Midbrain (tissue), 1 donor: ENCODE measurements at places on chromosomes 2 and 18.

DNA sequence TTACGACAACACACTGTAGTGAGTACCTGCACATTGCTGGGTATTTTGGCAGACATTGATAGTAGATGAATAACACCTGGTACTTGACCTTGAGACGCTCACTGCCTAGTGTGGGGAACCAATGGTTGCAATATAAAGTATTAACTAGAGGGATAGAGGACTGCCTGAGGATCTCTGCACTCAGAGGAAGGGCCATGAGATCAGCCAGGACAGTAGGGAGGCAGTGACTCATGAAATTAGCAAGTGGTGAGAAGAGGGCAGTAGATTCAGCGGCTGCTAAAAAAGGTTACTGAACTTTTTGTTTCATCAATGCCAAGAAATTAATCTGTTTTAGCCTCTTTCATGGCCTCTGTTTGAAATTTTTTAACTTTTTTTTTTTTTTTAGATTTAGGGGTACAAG is 250.8 kb upstream of the TCF4 start:
- no peak for DNase-seq

GRCh38 chr2:119716284-119716672 is 37.3 kb downstream of the TMEM177 start:
- no peak for DNase-seq

- no peak for DNase-seq
Observed at GRCh38 chr2:172084395-172084644, 987 bp upstream of the DLX1 start.

DNA sequence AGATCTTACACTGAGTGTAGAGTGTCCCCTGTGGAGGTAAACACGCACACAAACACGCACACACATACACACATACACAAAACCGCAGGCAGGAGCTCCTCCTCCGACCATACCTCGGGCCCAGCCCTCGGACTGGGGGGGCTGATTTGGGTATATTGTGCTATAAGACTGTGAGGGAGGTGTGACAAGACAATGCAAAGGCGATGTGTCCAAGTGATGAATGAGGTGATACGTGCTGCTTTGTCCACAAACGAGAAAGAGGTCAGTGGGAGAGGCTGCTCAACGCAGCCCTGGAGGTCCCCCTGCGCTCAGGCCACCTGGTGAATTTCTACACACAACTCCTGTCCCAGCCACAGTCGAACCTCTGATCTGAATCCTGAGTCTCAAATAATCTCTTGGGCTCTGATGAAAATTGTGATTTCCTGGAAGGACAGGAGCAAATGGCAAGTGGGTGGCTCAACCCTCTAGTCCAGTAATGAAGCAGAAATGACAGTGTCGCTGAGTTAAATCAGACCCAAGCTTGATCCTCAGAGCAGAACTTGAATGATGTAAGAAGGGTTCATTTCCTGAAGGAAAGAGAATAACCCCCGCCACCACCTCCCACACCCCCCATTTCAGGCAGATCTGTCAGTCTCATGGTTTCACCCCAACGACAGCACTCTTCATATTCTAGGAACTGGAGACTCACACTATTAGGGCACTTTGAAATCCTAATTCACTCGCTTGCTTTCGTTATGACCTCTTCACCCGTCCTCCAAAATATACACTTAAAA is 48.9 kb upstream of the ASXL2 start:
- DNase-seq, result no peak

DNA sequence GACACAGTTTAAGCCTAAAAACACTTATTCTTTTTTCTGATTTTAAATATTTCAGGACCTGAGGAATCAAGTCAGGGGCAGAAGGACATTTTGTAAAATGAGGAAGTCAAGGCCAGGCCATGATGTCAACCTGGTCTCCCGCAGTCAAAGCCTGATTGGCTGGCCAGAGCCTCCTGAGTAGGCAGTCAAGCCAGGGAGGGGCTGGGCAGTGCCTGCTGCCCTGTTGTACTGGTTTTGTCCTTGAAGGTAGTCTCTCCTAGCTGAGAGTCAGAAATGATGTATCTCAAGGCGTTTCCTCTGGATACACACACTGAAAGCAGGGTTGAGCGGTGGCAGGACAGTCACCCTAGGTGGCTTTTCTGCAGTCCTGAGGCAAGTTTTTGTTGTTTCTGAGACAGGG is 19.8 kb downstream of the CCT7 start:
- no peak for DNase-seq

DNA sequence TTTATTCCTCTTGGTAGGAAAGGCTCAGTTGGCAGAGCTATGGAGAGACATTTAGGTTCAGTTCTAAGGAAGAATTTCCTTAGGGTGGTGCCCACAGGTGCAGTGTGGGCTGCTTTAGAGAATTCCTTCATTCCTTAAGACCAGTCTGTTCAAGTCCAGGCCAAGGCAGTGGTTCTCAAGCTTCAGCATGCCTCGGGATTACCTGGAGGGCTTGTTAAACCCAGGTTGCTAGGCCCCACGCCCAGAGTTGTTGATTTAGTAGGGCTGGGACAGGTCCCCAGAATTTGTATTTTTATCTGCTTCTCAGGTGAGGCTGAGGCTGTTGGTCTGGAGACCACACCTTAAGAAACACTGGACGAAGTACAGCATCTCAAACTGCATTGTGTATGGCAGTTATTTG is 68.9 kb downstream of the CERS6 start:
- no peak for DNase-seq

DNA sequence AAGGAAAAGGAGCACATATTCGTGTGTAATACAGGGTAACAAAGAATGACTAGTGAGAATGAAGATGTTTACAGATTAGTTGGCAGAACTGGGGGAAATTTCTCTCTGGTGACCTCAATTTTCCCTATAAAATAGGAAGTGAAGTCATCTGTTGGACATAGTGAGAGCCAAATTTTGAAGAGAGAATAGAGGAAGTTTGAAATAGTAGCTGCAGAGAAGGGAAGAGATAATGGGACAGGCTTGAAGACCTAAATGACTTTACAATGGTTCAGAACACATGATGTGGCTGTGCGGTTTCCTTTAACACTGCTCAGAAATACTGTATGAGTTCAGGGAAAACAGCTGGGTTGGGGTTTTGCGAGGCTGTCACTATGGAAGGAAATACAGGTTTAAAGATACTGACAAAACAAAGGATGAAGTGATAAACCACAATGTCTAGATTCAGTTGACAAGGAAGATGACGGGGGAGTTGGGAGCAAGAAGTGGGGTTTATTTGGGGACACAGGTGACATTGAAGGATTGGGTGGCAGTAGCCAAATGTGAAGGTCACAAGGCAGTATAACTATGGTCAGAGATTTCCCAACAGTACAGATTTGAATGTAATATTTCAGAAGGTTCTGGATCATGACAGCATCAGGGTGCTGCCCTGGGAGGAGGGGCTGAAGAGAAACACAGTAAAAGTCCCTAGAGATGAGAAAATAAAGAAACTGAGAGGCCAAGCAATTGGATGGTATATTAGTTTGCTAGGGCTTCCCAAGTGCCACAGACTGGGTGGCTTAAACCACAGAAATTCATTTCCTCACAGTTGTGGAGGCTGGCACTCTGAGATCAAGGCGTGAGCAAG is 82.6 kb upstream of the TANK start:
- DNase-seq, result no peak

- DNase-seq, result no peak
Observed at GRCh38 chr2:78715293-78715692, 310.2 kb upstream of the REG3G start.

DNA sequence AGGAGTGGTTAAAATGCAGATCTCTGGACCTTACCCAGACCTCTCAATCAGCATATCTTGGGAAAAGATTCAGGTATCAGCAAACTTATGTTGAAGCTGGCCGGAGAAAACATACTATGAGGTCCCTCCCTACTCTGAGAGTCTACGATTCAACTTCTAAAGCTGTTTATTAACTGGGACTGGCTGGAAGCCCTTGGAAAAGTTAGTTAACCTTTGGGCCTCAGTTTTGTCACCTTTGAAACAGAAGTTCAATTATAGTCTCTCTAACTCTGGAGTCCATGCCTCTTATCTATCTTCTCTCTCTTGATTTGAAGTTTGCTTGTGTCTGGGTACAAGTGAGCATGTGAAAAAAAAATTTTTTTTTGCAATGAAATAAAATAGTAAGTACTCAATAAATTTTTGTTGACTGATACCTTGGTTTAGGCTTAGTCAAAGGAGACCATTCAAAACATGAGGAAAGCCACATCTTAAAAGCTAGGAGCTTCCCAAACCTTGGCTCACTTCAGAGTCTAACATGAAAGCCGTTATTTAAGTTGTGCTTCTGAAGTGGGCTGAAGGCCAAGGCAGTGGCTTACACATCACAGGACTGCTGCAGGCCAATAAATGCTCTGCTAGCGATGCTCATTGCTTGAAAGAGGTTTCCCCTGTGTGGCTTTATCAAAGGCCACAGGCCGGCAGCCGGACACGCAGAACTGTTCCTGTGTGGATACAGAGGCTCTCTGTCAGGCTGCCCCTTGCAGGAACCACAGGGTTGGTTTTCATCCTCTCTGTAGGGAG is 110.6 kb upstream of the FAM136A start:
- no peak for DNase-seq

DNA sequence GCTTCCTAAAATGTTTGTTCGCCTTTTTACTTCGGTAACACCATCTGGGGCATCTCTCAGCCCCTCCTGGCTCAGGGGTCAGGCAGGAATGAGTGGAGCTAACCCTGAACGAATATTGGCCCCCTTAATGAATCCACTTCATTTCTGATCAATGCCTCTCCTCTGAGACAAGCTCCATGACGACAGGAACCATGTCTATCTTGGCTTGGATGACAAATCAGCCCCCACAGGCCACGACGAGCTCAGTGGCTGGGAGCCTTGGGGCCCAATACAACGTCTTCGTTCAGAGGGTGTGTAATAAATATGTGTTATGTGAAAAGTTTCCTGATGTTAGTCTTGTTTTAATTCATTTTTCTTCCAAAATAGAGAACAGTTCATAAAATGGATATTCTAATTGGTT is 133.0 kb downstream of the COL6A3 start:
- DNase-seq, result no peak

DNA sequence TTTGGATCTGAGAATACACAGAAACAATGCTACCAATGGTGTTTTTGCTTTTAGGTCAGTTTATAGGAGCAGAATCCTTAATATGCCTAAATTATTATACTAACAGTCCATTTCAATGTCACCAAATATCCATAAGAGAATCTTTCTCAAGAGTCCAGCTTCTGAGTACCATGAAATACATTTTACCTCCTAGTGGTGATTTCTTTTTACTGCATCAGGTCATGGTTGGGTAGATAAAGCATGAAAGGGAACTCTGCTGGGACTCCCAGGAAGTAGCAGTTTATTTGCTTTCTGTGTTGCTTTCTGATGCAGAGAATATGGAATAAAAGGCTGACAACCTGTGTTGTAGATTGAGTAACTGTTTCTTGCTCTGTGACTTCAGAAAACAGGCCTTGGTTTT is 115.6 kb downstream of the PPP1R1C start:
- no peak for DNase-seq

GRCh38 chr18:24262087-24262486 is 123.2 kb downstream of the CABYR start:
- DNase-seq, result no peak

- DNase-seq, result no peak
Observed at GRCh38 chr2:170052151-170052550, 125.8 kb upstream of the MYO3B start.

DNA sequence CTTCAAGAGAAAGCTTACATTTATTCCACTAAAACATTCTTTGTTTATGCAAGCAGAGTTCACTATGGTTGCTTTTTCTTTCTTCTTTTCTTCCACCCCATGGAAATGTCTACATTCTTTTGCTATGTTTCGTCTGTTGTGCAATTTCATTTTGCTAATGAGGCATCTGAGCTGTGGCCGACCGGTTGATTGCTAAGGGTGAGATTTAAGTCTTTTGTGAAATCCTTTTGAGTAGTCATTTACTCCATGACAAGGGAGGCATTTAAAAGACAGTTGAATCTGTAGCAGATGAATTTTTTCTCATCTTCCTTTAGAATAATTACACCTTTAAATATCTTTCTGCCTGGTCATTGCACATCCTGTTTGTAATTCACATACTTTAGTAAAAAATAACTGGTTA is 324.1 kb upstream of the THUMPD2 start:
- no peak for DNase-seq

DNA sequence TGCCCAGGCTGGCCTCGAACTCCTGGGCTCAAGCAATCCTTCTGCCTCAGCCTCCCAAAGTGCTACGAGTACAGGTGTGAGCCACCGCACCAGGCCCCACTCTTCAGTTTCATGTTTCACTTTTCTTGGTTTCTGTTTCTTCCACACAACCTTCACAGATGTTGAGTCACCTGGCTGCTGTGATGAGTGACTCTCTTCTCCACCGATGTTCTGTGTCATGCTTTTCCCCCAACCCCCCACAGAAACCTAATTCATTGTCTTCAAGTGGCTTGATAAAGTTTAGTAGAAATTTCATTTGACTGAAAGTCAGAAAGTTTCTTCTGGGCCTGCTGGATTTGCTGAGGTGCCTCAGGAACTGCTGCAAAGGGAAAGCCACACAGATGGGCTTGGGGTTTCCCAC is 78.5 kb downstream of the SPHKAP start:
- DNase-seq, result no peak

GRCh38 chr2:24453379-24454073 is 37.5 kb upstream of the NCOA1 start:
- no peak for DNase-seq

DNA sequence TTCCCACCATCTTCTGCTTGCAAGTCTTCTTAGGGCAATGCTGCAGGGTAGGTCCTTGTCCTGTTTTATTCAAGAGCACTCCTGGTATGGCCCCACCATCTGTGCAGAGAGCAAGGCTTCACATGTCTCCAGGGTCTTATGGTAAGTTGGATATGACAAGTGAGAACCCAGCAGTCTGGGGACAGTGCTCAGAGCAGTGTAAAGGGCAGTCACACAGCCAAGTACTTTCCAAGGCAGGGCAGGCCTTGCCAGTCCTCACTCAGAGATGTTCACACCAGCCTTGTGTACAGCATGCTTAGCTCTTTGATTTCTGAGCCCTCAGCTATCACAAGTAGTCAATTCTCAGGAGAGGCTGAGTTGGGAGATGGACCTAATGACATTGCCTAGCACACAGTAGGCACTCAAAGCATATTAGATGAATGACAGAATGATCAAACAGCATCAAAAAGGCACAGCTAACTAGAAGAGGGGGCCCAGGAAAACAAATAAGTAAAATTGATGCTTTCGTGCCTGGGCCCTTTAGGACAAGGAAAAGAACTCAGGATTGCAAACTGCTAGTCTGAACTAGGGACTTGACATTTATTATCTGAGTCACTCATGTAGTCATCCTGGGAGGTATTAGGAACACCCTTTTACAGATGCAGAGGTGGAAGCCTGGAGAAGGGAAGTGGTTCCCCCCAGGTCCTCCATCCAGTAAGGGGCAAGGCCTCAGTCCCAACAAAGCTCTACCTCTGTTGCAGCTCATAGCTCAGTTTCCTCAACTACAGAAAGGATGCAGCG is 86.7 kb upstream of the CTAGE1 start:
- no peak for DNase-seq

DNA sequence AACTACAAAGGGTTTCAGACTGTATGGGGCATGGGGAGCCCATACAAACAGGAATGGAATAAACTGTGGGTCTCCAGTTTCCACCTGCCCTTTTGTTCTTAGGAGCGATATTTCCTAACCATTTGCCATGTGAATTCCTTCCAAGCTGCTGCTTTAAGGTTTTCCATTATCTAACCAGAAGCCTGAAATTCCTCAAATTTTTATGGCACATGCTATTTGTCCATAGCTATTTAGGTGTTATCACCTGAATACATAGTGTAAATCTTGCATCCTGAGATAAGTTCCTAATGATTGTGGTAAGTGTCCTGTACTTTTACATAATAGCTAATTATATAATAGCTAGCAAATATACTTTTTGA is 17.4 kb upstream of the PAIP2B start:
- no peak for DNase-seq
